Stimulated activated CD4-positive, alpha-beta T cell treated with anti-CD3 and anti-CD28 coated beads, Interleukin-12 subunit alpha, Interleukin-12 subunit beta, amount 100 ng/mL, for 24 hours (primary cell): ENCODE measurements at places on chromosomes 3 and 15.

DNA sequence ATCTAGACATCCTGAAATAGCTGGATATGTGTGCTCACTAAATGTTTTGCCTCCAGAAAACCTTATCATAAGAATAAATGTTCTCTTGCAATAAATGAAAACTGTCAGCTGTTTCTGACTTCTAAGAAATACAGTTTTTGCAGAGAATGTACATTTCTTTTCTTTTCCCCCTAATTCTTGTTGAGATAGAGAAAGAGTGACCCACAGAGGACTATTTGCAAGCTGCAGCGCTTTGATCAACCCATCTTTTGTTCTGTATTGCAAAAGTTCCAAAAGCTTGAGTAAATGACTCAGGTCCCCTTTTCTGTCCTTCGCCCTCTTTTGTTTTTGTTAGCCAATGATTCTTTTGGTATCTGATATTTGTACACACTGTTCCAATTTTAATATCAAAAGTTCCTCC, 141.9 kb downstream of the BBX start:
- DNase-seq, result no peak

DNA sequence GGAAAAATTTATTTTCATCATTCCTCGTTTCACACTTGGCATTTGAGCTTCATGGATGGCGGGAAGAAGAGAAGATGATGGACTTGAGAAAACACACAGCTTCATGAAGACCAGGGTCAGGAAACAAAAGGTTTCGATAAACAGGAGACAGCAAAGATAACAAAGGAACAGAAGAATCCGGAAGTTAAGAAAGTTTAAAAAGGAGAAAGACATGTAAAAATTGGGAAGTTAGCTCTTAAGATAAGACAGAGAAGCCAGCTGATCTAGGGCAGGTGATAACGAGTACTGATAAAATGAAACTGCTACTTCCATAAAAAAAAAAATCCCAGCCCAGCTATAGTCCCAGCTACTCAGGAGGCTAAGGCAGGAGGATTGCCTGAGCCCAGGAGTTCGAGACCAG, 23.9 kb downstream of the IL5RA start:
- DNase-seq, result no peak

- no peak for DNase-seq
Measured at GRCh38 chr15:42371096-42371495, 11.8 kb downstream of the CAPN3 start.

DNA sequence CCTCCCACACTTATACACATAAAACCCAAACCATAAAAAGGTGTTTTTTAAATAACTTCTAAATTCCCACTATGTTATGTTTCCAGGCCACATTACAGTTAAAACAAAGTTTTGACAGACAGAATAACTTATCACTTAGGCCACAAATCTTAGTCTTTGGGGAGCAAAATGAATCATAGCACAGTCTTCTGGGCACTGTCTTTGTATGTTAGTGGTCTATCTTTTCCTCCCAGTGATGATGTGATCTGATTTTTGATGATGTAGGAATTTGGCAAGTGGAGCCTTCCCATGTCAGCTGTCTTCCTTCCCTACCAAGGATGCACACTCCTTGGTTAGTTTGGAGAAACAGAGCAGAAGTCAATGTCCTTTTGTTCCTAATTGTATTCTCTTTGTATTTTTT, 67.3 kb downstream of the THSD4 start:
- no peak for DNase-seq

DNA sequence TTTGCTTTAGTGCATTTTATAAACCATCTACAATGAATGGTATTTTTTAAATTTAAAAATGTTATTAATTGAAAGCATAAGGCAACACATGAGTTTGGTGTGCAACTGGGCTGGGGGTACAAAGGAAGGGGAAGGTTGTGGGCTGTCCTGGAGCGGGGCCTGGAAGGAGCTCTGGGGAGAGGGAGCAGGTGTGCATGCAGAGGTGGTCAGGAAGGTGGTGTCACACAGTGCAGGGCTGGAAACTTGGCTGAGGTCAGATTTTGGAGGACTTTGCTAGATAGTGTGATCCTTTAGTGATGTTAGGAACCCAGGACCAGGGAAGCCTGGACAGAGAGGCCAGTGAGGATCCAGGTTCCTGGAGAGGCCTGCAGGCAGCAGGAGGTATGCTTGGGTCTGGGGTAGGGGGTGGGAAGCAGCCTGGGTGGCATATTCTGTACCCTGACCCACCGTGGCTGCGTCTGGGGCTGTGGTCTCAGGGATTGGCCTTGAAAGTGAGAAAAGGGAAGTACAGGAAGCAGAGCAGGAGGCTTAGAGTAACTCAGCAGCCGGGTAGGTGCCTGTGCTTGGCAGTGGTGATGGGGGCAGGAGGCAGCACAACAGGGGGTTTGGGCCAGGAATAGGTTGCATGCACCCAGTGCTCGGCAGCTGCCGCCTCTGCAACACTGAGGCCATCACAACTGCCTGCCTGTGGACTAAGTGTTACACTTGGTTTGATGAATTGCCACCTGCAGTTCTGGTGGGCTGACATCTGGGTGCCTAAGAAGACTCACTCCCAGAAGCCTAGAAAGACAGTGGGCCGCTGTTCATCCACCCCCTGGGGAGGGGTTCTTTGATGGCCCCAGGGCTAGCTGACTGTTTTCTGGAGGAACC, 33.0 kb downstream of the KY start:
- no peak for DNase-seq

- peak; percentile 56 for DNase-seq
Measured at GRCh38 chr3:8110966-8111798, 390.4 kb upstream of the LMCD1 start.

GRCh38 chr3:25420147-25420546, 7.9 kb upstream of the RARB start:
- no peak for DNase-seq

- DNase-seq, result no peak
Measured at GRCh38 chr3:102374863-102375634, 59.8 kb upstream of the ZPLD1 start.
